ENCODE measurements at places on chromosomes 5 and 9.

GRCh38 chr9:129720865-129721545, 31.8 kb downstream of the PTGES start:
- no peak for DNase-seq

GRCh38 chr5:1764606-1764960, 35.1 kb downstream of the MRPL36 start:
- no peak for DNase-seq

GRCh38 chr9:79806086-79806485, 234.3 kb downstream of the TLE4 start:
- DNase-seq = no peak

DNA sequence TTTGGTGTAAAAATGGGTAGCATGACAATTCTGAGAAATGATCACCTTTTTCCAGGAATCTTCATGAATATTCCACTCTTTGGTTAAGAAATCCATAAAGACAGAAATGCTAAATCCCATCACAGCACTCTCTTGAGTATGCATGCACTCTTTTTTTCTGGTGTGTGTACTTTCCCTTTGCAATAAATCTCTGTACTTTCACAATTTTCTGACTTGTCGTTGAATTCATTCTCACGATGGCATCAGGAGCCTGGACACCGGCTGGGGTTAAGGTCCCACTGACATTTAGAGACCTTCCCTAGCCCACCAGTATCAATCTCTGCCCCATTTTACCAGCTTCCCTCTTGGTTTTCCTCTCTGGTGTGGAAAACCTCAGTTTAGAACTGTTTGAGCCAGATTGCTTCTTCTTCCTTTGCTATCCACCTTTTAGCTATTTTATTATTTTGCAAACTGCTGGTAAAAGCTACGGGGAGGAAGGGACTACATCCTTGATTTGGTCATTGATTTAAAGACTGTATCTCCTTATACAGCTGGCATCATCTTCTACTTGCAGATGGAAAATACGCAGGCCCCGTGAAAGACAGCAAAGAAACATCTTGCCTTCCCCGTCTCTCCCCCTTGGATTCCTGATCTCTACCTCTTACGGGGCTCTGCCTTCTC, 59.9 kb upstream of the ZFR start:
- DNase-seq = no peak

- DNase-seq = no peak
Observed at GRCh38 chr5:80125022-80125961, 90.1 kb downstream of the THBS4 start.
